ENCODE measurements at places on chromosomes 6 and 20. TPM values are rescaled to one million over a fixed set of nuclear protein-coding genes. Genes with fewer than 3 reads are reported as not detected.

DNA sequence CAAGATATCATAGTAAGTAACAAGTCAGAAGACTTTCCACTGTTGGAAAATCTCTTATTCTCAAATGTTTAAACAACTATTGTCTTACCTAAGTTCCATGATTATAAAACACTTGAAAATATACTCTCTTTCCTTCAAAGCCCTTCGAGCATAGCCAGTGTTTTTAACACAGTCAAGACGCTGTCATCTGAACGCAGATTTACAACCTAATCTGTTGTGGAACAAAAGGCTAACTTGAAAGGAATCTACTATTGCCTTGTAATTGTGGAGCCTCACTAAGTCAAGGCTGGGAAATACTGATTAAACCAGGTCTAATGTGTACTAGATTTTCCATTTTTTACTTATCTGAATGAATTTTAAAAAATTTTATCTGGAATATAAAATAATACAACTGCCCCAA lies 205.8 kb downstream of the TRDN start:
- DNase-seq: no peak

GRCh38 chr6:133254552-133255228 lies 13.5 kb downstream of the EYA4 start:
- no peak for DNase-seq

GRCh38 chr6:151352410-151353396 lies 38.7 kb downstream of the ZBTB2 start:
- DNase-seq: no peak

DNA sequence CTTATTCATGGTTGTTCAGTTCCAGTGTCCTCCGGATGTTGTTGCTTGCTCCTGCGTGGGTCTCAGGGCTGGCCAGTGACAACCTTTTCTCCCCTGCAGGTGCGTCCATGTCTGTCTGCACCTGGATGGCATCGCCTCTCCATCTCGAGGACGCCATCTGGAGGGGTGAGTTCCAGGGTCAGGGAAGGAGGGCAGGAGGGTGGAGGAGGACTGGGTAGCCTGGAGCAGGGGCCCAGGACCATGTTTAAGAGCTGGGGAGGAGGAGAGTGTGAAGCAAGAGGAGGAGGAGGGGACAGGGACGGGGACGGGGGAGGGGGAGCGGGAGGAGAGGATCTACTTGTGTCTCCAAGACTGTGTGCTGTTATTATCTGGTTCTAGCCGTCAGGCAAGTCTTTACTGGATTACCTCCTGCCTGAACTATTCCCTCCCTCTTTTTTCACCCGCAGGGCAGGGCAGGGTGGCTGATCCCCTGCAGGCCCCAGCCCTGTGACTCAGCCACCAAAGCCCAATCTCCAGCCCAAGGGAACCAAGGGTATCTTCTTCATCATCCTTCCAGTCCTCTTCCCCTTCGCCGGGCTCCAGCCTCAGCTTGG lies 32.2 kb upstream of the TULP1 start:
- DNase-seq: no peak

DNA sequence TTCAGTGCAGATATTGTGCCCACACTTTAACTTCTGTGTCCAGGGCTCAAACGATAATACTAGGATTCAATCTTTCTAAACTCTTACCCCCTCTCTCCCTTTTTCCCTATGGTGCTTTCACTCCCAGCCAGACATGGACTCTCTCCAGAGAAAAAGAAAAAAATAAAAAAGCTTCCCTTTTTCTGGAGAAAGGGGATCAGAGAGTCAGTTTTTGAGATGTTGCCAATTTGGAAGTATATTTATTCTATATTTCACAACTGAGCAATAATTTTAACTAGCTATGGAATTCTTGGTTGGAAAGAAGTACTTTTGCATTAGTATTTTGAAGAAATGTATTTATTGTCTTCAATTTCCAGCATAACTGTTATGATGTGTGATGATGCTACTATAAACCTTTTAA lies 72.2 kb upstream of the ZFP64 start:
- DNase-seq: no peak

- DNase-seq: no peak
Observed at GRCh38 chr20:5881703-5882102, 68.6 kb downstream of the TRMT6 start.

- no peak for DNase-seq
Observed at GRCh38 chr6:135451617-135452190, 45.8 kb downstream of the AHI1 start.

Gene MRAP2
- 9.4 TPM for total RNA-seq

Gene SMIM13
- total RNA-seq: 5.3 TPM

Measured in breast epithelium (tissue), 4 donors.